ENCODE measurements at places on chromosomes 7 and 10.

- no peak for DNase-seq
These were observed 17.4 kb downstream of the IRF5 start for GRCh38 chr7:128954830-128955802.

- no peak for DNase-seq
These were observed 55.5 kb upstream of the CABCOCO1 start for GRCh38 chr10:61606959-61607907.

GRCh38 chr10:98323221-98324164 lies 55.5 kb upstream of the LOXL4 start:
- DNase-seq = no peak

DNA sequence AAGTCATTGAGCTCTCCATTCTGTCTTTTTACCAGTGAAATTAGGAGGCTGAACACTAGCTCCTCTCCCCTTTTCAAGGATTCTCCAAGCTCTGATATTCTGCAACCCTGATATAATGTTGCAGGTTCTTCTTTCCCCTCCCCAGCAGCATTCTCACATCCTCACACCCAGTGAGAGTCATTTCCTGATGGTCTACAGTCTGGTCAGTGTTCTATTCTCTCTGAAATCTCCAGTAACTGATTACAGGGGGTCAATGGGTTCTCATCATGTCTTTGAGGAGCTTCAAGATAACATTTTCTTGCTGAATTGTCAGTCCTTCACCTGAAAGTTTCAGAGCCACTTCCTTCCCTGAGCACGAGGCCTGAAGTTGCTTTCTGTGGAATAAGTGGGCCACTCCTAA lies 299.4 kb downstream of the PTEN start:
- DNase-seq = no peak

- no peak for DNase-seq
These were observed 55.6 kb downstream of the MRPL32 start for GRCh38 chr7:42987648-42988214.

DNA sequence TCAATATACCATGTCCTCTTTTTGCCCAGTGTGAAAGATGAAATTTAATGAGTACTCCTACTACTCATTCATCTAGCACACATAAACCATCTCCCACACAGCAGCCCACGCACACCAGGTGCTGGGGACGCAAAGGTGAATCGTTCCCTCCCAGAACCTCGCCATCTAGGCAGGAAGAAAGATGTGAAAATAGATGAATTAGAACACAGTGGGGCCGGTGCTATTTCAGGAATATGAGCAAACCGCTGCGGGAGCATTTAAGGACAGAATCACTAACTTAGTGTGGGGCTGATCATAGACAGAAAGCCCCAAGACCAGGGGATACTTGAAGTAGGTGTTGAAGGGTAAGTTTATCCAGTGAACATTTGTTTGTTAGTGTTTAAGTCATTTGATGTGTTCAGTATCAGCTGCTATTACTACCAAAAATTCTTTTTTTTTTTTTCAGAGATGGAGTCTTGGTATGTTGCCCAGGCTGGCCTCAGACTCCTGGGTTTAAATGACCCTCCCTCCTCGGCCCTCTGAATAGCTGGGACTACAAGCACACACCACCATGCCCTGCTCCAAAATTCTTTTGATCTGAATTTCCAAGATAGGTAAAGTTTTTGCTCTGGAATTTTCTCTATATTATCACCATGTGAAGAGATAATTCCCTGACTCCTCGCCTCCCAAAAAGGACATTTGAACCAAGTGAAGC lies 48.8 kb downstream of the CPXM2 start:
- DNase-seq = no peak

DNA sequence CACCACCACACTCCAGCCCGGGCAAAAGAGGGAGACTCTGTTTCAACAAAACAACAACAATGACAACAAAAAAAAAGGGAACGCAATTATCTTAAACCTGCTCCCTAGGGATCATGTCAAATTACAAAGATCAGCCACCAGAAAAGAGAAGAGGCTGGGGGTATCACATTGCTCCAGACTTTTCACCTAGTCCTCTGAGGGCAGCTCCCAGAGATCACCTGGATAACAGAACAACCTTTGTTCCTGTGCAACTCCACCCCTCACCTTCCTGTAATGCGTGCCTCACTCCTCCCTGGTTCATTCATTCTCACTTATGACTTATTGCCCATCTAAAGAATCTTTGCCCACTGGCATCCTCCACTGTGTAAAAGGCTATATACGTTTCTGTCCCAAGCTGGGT lies 31.8 kb downstream of the SVOPL start:
- DNase-seq = no peak

DNA sequence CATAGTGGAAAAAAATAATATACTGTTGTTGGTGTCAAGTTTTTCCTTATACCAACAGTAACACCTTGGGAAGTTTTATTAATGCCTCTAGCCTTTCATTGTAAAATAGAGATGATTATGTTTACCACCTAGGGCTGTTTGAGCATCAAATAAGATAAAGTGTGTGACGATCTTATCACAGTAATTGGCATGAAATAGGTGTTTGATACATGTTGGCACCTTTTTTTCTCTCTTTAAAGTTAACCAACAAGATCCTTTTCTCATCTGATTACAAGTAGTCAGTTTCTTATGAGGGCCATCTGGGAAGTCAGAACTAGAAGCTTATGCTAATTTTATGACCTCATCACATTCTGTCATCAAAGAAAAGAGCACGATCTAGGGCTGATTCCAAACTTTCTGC lies 669.5 kb downstream of the CCSER2 start:
- DNase-seq = no peak

DNA sequence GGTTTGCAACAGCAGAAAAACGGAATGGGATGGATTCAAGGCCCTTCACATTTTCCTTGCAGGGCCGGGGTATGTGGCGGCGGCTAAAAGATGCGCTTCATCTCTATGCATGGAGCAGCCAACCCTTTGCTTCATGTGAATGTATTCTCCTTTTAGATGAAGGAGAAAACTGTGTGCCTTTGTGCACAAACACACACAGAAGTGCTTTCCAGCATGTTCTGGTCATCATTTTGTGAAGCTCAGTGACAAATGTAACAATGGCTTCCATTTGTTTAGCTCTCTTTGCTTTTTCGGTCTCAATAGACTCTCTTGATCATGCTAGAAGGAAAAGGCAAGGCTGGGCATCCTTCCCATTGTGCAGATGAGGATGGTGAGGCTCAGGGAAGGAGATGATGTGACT lies 161.7 kb upstream of the MKI67 start:
- no peak for DNase-seq

DNA sequence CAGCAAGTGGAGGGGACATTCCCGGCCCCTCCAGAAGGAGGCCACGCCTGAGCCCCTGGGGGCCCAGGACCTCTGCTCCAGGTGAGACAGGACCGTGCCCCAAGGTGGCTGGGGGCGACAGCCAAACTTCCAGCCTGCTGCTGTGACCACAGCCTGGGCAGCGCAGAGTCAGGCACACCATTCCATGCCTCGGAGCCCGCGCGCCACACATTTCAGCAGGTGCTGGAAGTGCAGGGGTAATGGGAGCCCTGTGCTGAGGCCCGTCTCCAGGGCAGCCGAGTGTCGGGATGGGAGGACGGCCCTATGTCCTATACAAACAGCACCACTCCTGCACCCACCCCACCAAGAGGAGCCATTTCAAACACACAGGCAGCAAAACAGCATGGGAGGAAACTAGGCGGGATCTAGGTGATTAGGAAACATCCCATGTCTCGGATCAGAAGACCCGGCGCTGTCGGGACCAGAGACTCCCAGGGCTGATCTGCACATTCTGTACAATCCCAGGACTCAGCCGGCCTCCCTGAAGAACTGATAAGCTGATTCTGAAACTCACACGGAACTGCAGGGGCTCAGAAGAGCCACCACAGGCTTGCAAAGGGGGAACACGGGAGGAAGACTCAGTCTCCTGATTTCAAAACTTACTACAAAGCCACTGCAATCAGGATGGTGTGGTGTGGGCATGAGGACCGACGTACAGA lies 272.3 kb downstream of the ELFN1 start:
- no peak for DNase-seq

GRCh38 chr7:77791336-77791735 lies 6.9 kb downstream of the TMEM60 start:
- DNase-seq = no peak

DNA sequence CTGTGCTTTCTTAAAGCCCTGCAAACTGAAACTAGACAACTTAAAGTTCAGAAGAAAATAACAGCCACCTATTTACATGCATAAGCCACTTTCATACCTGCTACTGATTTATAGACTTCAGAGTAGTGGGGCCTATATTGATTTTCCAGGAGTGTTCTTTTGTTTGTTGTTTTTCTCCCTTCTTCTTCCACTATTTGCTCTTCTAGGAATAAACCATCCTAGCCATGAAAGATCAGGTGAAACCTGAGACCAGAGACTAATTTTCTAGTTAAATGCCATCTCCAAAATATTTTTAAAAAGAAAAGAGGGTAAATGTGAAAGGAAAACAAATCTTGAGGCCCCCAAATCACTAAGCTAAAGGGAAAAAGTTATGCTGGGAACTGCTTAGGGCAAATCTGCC lies 72.4 kb upstream of the C1GALT1 start:
- DNase-seq = no peak

DNA sequence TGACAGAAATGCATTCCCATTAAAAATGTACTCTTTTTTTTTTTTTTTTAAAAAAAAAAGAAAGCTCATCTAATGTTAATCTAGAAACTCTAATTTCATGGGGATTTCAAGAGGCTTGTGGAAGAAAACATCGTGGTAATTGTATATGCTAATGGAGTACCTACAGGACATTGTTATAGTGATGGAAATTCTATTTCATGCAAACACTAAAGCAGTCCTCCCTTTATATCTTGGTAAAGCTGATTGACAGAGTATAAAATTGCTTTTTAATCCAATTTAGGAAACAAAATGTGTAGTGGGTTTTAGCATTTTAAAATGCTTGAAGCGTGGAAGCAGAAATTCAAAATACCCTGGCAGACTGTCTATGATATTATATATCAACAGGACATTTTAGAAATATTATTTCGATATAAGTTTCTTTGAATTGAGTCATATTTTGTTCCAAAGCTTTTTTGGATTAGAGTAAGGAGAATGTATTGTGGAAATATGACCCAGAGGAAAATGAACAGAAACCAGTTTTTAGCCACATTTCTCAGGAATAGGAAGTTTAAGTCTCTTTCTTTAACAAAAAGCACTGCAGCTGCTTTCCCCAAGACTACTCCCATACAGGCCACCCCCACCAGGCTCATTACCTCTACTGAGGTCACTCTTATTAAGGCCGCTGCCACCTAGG lies 121.9 kb downstream of the WNT2 start:
- no peak for DNase-seq

DNA sequence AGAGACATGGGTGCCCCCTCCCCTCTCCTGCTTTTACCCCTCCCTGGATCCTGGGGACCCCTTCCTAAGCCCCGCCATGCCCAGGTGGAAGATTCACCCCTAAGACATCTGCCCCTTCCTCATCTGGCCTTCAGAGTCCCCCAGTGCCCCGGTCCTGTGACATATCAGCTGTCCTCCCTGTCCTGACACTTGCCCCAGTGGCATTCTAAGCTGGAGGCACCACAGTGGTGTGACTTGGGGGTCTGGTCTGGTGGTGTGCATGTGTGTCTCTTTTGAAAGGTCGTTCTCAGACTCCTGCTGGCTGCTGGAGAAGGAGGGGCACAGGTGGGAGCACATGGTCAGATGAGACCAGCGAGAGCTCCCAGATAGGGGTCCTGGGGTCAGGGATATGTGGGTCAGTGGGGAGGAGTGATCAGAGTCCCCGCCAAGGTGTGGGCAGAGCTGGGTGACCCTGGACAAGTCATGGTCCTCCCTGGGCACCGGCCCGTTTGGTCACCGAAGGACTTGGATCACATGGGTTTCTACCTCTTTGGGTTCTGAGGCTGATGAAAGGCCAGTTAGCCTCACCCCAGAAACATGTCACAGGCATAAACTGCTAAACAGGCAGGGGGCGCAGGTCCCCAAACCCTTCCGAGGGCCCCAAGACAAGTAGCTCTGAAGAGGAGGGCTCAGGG lies 645 bp upstream of the TFR2 start:
- DNase-seq = no peak

GRCh38 chr10:11913079-11913641 lies 90.0 kb downstream of the PROSER2 start:
- no peak for DNase-seq

GRCh38 chr10:18203471-18203870 lies 63.2 kb downstream of the CACNB2 start:
- no peak for DNase-seq

- no peak for DNase-seq
These were observed 28.5 kb downstream of the CPED1 start for GRCh38 chr7:121016966-121017365.

DNA sequence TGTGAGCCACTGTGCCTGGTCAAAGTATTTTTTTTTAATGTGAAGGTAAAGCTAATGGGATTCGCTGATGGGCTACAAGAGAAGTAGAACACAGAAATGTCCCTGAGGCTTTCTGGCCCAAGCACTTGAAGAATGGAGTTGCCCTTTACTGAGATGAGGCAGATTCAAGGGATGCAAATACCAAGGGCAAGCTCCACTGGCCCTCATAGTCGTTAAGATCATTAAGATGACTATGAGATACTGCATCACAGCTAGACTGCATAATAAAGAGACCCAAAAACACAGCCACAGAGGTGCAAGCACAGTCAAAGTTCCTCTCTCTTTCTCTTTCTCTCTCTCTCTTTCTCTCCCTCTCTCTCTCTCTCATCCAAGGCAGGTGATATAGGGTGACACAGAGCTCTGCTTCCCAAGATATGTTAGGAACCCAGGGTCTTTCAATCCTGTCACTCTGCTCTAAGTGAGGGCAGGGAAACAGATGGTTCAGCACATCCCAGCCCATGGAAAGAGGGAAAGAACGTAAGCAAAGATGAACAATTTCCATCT lies 117.4 kb downstream of the SFMBT2 start:
- no peak for DNase-seq

GRCh38 chr10:81009296-81009695 lies 471.6 kb downstream of the SH2D4B start:
- no peak for DNase-seq

DNA sequence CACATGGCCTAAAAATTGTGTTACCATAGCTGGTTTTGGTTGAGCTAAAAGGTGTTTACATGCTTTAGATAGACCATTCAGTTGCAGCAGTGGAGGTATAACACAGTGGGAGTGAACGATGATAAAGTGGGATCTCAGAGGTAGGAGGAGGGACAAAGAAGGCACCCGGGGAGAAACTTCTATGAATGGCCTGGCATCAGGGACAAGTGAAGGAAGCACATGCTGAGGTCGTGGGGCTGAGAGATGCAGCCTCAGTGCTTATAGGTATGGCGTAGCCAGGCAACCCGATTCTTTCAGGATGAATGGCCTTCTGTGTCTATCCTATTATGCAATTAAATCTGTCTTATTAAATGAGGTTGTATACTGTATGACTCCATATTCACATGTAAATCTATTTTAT lies 3.9 kb upstream of the CDK6 start:
- no peak for DNase-seq

GRCh38 chr7:16433568-16434122 lies 12.3 kb upstream of the CRPPA start:
- DNase-seq = no peak

GRCh38 chr7:141268614-141269013 lies 194.8 kb downstream of the TMEM178B start:
- DNase-seq = no peak
